Stimulated activated CD8-positive, alpha-beta memory T cell treated with anti-CD3 and anti-CD28 coated beads, Interleukin-7, amount 100 ng/mL, for 48 hours (primary cell): ENCODE measurements at places on chromosomes 7 and 10.

DNA sequence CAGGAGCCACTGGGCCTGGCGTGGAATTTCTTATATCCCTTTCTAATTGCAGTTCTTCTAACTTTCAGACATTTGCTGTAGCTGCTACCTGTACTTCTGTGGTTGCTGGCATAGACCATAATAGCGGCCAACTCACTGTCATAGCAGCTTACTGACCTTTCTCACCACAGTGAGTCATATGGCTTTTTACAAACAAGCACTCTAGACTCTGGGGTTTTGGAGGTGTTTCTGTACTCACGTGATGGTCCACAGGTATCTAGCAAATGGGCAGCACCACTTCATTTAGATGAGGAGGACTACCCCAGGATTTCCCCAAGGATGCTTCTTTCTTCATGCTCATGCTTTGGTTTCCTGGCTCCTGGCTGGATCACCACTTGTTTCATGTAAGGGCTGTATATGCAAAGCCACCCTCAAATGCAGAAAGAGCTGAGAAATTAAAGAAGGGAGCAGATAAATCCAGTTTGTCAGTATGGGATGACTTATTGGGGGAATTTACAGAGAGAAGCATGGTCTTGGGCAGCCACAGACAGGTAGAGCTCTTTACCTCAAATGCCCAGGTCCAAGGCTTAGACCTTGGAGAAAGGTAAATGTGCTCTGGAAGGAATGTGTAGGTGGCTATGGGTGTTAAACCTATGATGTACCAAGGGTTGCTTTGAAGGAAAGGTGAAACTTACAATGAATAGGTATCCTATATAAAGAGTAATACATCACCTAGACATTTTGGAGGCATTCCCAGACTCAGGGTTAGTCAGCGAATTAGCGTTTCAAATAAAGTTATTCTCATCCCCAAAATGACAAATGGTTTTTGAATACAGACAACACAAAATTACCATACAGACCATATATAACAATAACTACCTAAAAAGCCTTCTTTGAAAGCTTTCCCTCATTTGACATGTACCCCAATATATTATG is 15.9 kb upstream of the SLC25A16 start:
- no peak for DNase-seq

DNA sequence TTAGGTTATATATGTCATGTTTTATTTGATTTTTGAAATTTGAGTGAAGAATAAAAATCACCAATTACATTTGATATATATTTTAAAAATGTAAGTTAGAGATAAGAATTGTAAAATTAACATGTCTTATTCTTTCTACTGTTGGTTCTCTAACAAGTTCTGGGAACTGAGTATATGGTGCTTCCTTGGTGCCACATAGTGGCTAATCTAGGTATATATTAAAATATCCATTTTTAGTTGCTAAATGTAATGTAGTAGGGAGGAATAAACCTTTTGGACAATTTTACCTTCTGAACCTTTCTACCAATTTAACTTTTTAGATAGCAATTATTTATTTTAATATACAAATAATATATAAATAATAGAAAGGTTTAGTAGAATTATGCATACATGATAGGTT is 17.5 kb downstream of the CFAP69 start:
- DNase-seq, result no peak

GRCh38 chr7:99699946-99700345 is 20.1 kb upstream of the CYP3A5 start:
- DNase-seq, result no peak

- DNase-seq, result no peak
Observed at GRCh38 chr7:96273716-96274115, 48.2 kb downstream of the SLC25A13 start.

DNA sequence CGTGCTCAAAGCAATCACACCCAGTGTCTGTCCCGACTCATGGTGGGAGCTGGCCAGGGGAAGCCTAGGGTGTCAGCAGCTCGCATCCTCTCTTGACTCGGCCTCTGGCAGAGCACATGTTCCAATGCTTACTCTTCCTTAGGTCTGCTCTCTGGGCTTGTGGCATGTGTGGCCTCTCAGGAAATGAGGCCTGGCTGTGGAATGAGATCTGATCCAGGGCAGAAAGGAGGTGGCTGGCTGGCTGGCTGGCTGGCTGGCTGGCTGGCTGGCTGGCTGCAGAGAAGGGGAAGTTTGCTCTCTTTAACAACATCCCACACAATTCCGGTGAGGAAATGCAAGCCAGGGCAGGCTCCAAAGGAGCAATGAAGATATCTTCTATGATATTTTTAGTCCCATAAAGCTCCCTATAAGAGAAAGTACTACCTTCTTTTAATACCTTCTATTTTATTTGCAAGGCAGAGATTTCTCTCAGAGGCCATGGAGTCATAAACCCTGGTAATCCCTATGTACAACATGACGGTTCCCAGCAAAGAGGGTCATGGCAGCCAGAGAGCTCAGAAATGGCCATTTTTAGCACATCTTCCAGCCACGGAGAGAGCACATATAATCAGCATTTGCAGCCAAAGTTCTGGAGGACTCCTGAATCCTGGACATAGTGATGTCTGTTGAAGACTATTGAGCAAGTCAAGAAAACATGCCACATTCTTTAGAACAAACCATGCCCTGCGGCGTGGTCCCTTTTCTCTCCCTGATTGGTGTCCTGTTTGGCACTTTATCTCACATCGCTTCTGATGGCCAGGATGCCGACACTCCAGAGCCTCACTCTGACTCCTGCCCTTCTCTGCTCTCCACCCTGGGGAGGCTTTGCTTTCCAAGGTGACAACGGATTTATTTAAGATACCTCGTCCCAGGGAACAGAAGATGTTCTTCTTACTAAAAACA is 153.7 kb downstream of the FANK1 start:
- no peak for DNase-seq

- DNase-seq, result no peak
Observed at GRCh38 chr10:99815621-99816020, 33.2 kb downstream of the ABCC2 start.

DNA sequence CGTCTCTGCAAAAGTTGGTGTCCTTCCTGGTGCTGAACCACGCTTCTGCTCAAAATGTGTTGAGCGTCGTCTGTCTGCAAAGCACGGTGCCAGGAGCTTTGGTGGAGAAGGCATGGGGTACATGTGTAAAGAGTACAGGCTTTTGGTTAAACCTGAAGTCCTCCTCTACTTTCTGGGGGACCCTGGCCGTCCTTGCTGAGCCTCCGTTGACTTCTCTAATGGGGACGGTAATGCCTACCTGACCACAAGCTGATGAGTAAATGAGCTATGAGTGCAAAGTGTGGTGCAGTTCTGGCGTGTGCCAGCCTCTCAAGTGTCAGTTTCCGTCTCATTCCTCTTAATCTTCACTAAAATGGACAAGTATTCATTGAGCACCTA is 527 bp upstream of the HERPUD2 start:
- no peak for DNase-seq

GRCh38 chr7:129007572-129007971 is 47.3 kb downstream of the TNPO3 start:
- no peak for DNase-seq
